ENCODE measurements at places on chromosomes 3 and 15. TPM values are rescaled to one million over a fixed set of nuclear protein-coding genes. Genes with fewer than 3 reads are reported as not detected.

CD47 gene
- total RNA-seq = 58.7 TPM

GJD2 gene
- not detected for total RNA-seq

LIPC gene
- not detected for total RNA-seq

SMAD3 gene
- 44.5 TPM for total RNA-seq

CHRFAM7A gene
- 2.8 TPM for total RNA-seq

NPAP1 gene
- not detected for total RNA-seq

GOLGA6A gene
- not detected for total RNA-seq

CCR3 gene
- 0.37 TPM for total RNA-seq

GOLGA8T gene
- total RNA-seq = not detected

Measured in omental fat pad (tissue), 4 donors.